ENCODE measurements at places on chromosomes 1 and 21.
A peak's percentile ranks its signal among the peaks of the same experiment; 100 is the strongest.

DNA sequence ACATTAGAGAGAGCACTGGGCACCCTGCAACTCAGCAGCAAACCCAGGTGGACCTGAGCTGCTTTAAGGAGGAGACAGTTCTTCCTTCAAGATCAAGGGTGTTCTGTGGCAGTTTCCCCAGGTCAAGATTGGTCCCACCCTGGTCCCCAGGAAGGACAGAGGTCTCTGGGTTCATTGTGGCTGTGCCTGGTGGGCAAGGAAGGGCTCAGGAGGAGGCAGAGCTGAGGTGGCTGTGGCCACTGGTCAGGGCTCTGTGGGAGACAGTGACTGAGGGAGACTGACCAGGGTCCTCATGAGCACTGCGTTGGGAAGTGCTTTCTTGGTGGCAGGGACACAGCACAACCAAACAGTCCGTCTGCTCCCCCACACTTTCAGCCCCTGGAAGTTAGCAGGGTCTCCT lies 141.3 kb downstream of the FCRL5 start:
- DNase-seq = no peak

GRCh38 chr1:179924268-179924667 lies 30.3 kb upstream of the CEP350 start:
- DNase-seq = no peak

GRCh38 chr1:20361805-20362381 lies 71.2 kb downstream of the VWA5B1 start:
- no peak for DNase-seq

DNA sequence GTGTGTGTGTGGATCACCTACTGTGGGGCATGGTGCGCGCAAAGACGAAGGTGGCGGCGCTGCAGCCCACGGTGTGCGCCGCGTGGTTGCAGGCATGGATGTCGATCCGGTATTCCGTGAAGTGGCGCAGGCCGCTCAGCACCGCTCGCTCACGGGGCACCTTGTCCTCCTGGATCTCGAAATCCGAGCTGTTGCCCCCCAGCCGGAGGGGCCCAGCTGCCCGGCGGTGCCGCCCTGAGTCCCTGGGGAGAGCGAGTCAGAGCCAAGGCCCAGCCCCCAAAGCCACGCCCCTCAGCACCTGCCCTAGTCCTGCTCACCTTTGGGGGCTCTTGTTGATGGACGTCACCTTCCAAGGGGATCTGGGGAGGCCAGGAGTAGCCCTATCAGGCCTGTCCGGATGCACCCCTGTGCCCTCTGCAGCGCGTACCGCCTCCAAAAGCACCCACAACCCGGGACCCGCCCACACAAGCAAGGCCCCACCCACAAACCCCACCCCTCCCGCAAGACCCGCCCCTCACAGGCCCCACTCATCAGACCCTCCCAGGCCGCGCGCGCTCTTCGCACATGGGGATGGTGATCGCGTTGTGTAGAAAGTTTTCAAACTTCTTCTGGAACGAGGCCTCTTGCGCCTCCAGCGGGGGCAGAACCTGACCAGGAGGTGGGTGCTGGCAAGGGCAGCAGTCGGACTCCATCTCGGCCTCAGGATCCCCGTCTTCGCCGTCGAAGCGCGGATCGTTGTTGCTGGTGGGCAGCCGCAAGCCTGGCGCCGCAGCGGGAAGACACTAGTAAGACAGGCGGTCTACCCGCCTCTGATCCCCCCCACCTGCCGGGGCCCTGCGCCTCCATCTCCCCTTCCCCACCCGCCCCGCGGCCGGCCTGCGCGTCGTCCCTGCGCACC lies 13.6 kb downstream of the INSRR start:
- DNase-seq = no peak

DNA sequence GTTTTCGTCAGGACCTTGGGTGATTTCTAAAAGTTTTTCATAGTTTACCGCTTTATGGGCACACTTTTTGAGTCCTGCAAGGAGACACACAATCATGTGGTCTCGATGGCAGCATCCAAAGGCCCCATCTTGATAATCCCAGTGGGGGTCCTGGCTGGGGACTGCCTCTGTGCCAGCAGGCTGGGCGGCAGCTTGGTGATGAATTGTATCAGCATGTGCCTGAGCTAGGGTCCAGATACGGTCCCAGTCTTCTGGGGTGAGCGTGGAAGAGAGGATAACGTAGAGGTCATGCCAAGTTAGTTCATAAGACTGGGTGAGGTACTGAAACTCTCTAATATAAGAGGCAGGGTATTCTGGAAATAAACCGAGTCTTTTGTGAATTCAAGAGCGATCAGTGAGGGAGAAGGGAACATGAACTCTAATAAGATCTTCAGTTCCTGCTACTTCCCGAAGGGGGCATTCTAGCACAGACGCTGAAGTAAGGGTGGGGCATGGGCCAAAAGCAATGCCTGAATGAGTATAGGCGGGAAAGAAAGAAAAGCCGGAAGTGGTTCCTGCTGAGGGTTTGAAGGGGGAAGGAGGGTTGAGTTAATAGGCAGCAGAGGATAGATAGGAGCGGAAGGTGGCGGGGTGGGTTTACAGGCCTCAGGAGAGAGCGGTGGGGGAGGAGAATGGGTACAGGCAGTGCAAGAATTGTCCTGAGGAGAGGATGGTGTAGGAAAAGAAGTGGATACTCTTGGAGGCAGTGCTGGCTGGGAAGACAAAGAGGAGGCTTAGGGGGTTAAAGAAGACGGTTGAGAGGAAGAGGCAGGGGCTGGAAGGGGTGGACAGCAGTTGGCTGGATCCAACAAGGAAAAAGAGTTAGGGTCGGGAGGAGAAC lies 1.6 kb downstream of the ERVH48-1 start:
- DNase-seq = peak; percentile 85

GRCh38 chr1:97006044-97006661 lies 284.6 kb downstream of the PTBP2 start:
- DNase-seq = peak; percentile 33

- no peak for DNase-seq
These were observed 1844.7 kb downstream of the NCAM2 start for GRCh38 chr21:22842875-22843274.

- no peak for DNase-seq
These were observed 382.3 kb upstream of the ZRANB2 start for GRCh38 chr1:71463144-71463543.

DNA sequence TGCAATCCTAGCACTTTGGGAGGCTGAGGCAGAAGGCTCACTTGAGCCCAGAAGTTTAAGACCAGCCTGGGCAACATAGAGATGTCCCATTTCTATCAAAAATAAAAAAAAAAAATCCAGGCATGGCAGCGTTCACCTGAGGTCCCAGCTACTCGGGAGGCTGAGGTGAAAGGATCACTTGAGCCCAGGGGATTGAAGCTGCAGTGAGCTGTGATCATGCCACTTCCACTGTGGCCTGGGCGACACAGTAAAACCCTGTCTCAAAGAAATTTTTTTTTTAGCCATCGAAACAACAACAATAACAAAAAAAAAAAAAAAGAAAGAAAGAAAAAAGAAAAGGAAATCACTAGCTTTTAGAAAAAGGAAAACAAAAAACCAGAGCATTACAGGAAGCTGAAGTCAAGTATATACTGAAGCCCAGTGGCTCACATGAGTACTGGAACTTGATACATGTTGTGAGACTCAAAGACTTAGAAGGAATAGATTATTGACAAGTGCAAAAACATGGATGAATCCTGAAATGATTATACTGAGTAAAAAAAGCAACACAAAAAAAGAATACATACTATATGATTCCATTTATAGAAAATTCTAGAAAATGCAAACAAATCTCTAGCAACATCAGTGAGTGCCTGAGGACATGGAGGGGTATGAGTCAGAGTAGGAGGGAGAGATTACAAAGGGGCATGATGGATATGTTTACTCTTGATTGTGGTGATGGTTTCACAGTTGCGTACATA lies 6.1 kb upstream of the RABGAP1L start:
- no peak for DNase-seq

DNA sequence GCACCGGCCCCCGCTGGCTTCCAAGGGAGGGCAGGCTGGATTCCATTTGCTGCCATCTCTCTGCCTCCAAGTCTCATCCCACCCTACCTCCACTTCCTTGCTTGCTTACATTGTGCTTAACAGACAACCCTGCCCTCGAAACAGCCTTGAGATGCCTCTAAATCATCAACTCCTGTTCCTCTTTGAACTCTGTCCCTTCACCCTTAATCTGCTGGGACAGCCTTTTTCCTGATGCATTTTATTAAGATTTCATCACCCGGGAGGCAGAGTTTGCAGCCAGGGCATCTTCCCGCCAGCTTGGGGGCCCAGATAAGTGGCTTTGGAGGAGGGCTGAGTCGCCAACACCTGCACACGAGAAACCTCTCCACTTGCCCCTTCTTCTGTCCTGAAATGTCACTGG lies 192.5 kb downstream of the KAZN start:
- DNase-seq = no peak
